ENCODE measurements at places on chromosomes 4 and X.
A peak's percentile ranks its signal among the peaks of the same experiment; 100 is the strongest.

- DNase-seq = no peak
Observed at GRCh38 chrX:115579327-115579726, 18.4 kb downstream of the PLS3 start.

DNA sequence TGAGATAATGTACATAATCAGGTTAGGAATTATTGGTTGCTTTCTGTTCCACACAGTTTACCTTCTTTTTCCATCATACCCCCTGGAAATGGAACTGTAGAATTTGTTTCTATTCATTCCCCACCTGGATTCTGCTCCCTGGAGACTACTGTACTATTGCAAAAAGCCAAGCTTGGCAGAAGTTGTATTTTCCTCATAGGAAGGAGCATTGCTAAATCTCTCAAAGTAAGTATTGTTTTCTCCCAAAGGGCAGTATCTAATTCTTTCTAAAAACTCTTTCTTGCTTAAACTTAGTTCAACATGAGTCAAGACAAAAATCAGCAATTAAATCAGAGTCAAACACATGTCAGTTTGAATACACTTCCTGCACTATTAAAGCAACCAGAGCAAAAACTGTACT, 136.2 kb downstream of the CDS1 start:
- no peak for DNase-seq

DNA sequence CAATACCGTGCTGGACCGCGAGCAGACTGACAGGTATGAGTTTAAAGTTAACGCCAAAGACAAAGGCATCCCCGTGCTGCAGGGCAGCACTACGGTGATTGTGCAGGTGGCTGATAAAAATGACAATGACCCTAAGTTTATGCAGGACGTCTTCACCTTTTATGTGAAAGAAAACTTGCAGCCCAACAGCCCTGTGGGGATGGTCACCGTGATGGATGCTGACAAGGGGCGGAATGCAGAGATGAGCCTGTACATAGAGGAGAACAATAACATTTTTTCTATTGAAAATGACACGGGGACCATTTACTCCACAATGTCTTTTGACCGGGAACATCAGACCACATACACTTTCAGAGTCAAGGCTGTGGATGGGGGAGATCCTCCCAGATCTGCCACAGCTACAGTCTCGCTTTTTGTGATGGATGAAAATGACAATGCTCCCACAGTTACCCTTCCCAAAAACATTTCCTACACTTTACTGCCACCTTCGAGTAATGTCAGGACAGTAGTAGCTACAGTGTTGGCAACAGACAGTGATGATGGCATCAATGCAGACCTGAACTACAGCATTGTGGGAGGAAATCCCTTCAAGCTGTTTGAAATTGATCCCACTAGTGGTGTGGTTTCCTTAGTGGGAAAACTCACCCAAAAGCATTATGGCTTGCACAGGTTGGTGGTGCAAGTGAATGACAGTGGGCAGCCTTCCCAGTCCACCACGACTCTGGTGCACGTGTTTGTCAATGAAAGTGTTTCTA, 3.2 kb downstream of the PCDH7 start:
- DNase-seq = no peak

DNA sequence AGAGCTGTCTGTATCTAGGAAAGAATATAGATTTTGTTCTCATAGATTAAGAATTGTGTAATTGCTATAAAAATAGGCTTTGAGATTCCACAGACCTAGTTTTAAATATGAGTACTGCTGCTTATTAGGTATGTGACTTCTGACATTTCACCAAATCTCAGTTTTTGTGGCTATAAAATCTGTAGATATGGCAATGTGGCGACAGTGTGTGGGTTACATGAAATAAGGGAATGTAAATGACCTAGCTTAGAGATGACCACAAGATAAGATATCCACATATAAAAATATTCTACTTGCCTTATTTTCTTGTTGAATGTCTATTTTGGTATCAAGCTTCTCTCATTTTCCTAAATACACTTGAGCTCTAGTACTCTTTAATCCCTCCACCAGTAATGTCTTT, 193.8 kb downstream of the UNC5C start:
- DNase-seq = no peak

DNA sequence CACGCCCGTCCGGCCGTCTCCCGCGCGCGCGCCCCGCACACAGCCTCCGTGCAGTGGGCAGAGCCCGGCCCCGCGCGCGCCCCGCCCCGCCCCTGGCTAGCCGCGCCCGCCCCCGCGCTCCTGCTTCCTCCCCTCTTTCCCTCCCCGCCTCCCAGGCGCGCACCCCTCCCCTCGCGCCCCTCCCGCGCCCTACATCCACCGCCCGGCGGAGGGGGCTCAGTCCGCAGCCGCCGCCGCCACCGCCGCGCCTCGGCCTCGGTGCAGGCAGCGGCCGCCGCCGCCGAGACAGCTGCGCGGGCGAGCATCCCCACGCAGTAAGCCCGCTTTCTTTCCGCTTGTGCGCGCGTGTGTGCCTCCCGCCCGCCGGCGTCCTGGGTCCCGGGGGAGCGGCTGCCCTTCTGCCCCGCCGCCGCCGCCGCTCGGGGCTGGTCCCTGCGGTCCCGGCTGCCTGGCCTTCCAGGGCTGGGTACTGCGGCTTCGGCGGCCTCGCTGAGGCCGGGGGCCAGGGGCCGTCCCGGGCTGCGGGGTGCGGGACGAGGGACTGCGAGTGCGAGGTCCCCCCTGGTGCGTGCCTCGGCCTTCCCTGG, at the start of gene FHL1:
Gene FHL1 (plus strand): TSS at position 219 of the 587 bp plus-strand sequence.
- DNase-seq = peak; percentile 49

GRCh38 chr4:7894677-7895181, 44.9 kb downstream of the AFAP1 start:
- DNase-seq = no peak

- no peak for DNase-seq
Observed at GRCh38 chr4:142539796-142540482, 306.2 kb downstream of the INPP4B start.

DNA sequence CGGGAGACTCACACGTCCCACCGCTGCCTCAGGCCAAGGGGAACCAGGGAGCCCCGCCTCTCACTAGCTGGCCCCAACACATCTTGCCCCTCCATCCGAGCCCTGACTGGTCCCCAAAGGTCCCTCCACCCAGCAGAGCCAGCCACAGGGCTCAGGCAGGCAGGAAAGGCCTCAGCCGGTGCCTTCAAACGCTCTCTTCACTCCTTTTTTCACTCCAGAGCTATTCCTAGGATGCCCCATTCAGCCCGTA, 1.5 kb upstream of the ARHGAP4 start:
- no peak for DNase-seq

DNA sequence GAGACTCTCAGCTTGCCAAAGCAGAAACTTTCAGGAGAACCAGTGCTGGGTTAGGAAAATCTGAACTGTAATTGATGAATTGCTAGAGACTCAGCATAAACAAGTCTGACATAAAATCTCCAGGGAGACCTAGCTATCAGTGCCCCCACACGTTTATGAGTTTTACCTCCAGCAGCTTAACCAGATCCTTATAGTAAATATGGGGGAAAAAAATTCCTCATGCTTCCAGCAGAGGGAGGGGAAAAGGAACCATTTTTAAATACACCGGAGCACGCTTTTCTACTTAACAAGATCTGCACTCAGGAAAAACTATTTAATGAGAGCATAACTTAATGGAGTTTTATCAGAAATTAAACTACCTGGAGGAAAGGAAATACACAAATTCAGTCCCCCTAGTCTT, 1040.7 kb upstream of the INTU start:
- no peak for DNase-seq

DNA sequence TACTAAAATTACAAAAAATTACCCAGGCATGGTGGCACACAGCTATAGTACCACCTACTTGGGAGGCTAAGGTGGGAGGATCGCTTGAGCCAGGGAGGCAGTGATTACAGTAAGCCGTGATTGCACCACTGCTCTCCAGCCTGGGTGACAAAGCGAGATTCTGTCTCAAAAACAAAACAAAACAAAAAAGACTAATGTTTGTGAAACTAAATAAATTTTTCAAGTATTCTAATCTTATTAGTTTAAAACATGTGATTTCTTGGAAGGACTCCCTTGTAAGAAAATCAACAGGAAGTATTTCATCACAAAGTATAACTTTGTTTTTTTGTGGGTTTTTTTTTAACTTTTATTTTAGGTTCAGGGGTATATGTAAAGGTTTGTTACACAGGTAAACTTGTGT, 89.6 kb downstream of the EGF start:
- no peak for DNase-seq

DNA sequence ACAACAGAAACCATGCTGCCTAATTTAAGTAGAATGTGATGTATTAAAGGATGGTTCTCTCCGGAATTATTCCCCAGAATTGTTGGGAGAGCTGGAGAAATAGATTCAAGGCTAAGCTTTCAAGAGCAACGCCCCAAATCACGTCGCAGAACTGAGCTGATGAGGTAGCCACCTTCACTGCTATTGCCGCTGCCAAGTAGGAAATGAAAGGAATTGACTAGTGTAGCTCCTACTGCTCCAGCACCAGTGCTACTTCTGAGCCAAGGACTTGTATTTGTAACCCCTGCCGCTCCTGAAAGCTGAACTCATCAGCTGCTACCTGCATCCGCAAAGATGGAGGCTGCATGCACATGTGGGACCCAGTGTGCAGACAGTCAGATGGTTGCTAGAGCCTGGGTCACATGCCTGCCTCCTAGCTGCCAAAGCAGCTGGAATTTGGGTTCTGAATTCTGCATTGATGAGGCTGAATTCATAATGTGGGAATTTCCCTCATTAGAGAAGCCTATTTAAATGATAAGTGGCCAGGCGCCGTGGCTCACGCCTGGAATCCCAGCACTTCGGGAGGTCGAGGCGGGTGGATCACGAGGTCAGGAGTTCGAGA, 173.9 kb downstream of the PDGFRA start:
- DNase-seq = no peak

Data from stimulated activated CD4-positive, alpha-beta T cell treated with anti-CD3 and anti-CD28 coated beads, Interleukin-4, amount 100 ng/mL, for 4 hours (primary cell).